ENCODE measurements at places on chromosomes 16 and 17. TPM values are rescaled to one million over a fixed set of nuclear protein-coding genes. Genes with fewer than 3 reads are reported as not detected.

Gene SPATA22
- 0.80 TPM for total RNA-seq

- H3K4me3 ChIP-seq, result no peak overlapping the region
- H3K36me3 ChIP-seq, result peaks cover 71% of the 10 kb centered on the region
- peaks cover 36% of the 10 kb centered on the region for H3K4me1 ChIP-seq
- H3K27ac ChIP-seq, result peak overlapping the region; percentile 71
- no peaks in the 10 kb centered on the region for H3K27me3 ChIP-seq
These were observed 4.8 kb upstream of the ADAT1 start for GRCh38 chr16:75627851-75628250.

Gene CD300LB
- 0.36 TPM for total RNA-seq

Gene TM4SF5
- total RNA-seq, result not detected

Gene IRX3
- not detected for total RNA-seq

GRCh38 chr17:9403257-9403656, 172.4 kb downstream of the STX8 start:
- H3K4me3 ChIP-seq, result no peak overlapping the region
- no peaks in the 10 kb centered on the region for H3K4me1 ChIP-seq
- no peak overlapping the region for H3K27ac ChIP-seq

DNA sequence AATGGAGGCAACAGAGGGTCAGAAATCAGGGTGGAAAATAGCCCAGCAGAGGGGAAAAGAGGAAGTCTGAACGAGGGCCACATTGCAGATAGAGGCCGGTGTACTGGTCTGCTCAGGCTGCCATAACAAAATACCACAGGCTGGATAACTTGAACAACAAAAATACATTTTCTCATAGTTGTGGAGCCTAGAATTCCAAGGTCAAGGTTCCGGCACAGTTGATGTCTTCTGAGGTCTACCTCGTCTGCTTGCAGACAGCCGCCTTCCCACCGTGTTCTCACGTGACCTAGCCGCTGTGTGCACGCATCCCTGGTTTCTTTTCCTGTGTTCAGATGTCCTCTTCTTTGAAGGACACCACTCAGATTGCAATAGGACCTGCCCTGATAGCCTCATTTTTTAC, 249.4 kb downstream of the WWOX start:
- DNase-seq, result no peak
- no peak overlapping the region for H3K4me3 ChIP-seq
- H3K27me3 ChIP-seq, result no peaks in the 10 kb centered on the region
- no peaks in the 10 kb centered on the region for H3K36me3 ChIP-seq
- H3K27ac ChIP-seq, result no peak overlapping the region
- no peaks in the 10 kb centered on the region for H3K4me1 ChIP-seq

DNA sequence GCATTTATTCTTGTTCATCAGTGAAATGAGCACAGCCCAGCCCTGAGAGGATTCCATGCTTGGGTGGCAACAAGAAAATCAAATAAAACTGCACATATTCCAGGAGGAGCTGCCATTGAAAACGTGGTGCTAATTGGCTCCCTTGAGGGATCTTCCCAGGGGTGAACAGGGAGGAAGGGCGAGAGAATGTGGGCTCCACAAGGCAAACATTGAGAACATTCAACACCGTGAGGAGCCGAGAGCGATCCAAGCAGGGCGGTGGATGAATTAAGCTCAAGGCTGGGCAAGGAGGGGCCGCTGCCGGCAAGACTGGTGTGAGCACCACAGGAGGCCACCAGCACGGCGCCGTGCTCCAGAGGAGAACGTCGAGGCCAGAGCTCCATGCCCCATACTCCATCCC, 166.9 kb downstream of the C16orf95 start:
- H3K27me3 ChIP-seq, result no peaks in the 10 kb centered on the region
- no peak overlapping the region for H3K27ac ChIP-seq

Gene NLGN2
- total RNA-seq, result 8.4 TPM

- H3K4me1 ChIP-seq, result peaks cover 8% of the 10 kb centered on the region
- H3K27ac ChIP-seq, result no peak overlapping the region
- H3K27me3 ChIP-seq, result no peaks in the 10 kb centered on the region
- no peaks in the 10 kb centered on the region for H3K36me3 ChIP-seq
- no peak overlapping the region for H3K4me3 ChIP-seq
- DNase-seq, result no peak
These were observed 47.2 kb downstream of the HOXB1 start for GRCh38 chr17:48483471-48484131.

- no peak overlapping the region for H3K27ac ChIP-seq
- H3K36me3 ChIP-seq, result no peaks in the 10 kb centered on the region
- H3K4me3 ChIP-seq, result peak overlapping the region; percentile 62
- peaks cover 38% of the 10 kb centered on the region for H3K4me1 ChIP-seq
- DNase-seq, result no peak
These were observed 972 bp upstream of the ADCY9 start for GRCh38 chr16:4117250-4117578.

DNA sequence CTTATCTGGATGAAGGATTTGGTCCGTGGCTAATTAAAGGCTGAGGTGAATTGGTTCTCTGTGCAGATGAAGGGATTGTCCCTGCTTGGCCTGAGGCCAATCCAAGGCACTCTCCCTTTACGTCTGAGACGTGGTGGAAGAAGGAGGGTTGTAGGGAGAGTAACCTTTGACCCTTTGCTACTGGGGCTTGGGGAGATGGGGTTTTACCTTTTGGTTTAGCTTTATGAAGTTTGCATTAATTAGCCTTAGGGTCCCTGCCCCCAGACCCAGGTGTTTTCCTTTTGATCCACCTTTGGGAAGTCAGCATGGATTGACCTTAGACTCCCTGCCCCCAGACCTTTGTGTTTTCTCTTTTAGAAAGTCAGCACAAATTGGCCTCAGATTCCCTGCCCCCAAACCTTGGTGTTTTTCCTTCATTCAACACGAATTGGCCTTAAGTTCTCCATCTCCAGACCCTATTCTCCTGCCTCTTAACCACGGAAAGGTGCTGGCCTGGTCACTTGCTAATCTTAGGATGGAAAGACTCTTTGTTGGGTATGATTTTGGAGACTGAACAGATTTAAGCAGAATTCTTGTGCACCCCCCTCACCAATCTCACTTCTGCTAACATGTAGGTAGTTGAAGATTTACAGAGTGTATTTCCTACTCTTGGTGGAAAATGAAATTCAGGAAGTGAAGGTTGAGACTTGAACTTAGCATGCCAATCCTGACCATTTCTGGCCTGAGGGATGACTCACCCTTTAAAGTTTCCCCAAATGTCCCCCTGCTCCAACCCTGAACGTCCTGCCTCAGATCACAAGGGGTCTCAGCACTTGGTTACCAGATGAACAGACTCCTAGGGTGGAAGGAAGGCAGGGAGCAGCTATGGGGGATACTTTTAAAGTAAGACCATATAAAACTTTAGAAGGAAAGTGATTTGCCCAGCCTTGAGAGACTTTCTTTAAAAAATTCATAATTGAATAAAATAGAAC, 23.1 kb upstream of the MMD start:
- no peaks in the 10 kb centered on the region for H3K4me1 ChIP-seq
- no peak for DNase-seq
- H3K36me3 ChIP-seq, result no peaks in the 10 kb centered on the region
- H3K27ac ChIP-seq, result no peak overlapping the region
- no peaks in the 10 kb centered on the region for H3K27me3 ChIP-seq
- H3K4me3 ChIP-seq, result no peak overlapping the region

Gene TNP2
- total RNA-seq, result not detected

- peaks cover 7% of the 10 kb centered on the region for H3K36me3 ChIP-seq
- no peaks in the 10 kb centered on the region for H3K27me3 ChIP-seq
- H3K27ac ChIP-seq, result peak within 1 kb of the TSS; percentile 86
- H3K4me1 ChIP-seq, result peaks cover 45% of the 10 kb centered on the region
These were observed at the start of gene CTCF for GRCh38 chr16:67562526-67562917. Gene CTCF, plus strand, starts transcription at chr16:67562526. Its CDS starts 48,307 bp downstream, at chr16:67610833.

GRCh38 chr16:48137822-48138221, 18.0 kb downstream of the ABCC12 start:
- H3K27me3 ChIP-seq, result no peaks in the 10 kb centered on the region
- H3K36me3 ChIP-seq, result no peaks in the 10 kb centered on the region
- H3K4me3 ChIP-seq, result no peak overlapping the region
- no peak for DNase-seq
- H3K4me1 ChIP-seq, result no peaks in the 10 kb centered on the region
- H3K27ac ChIP-seq, result no peak overlapping the region

DNA sequence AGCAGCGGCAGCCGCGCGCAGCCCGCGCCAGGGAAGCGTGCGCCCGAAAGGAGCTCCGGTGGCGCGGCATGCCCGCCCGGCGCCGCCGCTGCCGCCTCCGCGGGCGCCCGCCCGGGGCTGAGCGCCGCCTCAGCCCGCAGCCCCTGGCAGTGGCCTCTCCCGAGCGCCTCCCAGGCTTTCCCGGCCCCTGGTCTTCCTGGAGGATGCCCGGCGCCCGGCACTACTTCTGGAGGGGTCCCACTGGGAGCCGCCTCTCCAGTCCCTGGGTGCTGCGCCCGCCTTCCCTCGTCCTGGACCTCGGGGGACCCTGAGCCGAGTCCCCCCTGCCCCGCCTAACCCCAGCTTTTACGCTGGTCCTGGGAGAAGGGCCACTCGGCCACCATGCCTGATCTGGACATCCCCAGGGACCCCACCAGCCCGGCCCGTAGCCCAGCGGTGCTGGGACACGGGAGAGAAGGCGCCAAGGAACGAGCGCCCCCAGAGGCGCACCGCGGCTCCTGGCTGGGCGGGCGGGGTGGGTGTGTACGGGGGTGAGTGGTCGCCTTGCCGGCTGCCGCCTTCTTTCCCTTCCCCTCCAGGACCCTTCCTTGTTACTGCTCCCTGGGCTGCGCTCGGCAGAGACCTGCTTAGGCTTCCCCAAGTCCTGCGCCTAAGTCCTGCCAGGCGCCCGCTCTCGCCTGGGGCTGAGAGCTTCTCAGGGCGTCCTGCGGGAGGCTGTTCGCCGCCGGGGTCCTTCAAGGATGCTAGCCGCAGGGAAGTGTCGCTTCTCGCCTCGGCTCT, 704 bp downstream of the ASIC2 start:
- H3K36me3 ChIP-seq, result no peaks in the 10 kb centered on the region
- H3K4me1 ChIP-seq, result peaks cover 5% of the 10 kb centered on the region
- H3K27ac ChIP-seq, result no peak overlapping the region
- H3K4me3 ChIP-seq, result no peak overlapping the region
- no peak for DNase-seq

Gene HOXB1
- not detected for total RNA-seq

- peaks cover 33% of the 10 kb centered on the region for H3K36me3 ChIP-seq
- H3K27ac ChIP-seq, result no peak overlapping the region
- no peak for DNase-seq
- peaks cover 23% of the 10 kb centered on the region for H3K4me1 ChIP-seq
- no peaks in the 10 kb centered on the region for H3K27me3 ChIP-seq
- no peak overlapping the region for H3K4me3 ChIP-seq
These were observed 14.7 kb downstream of the TMEM11 start for GRCh38 chr17:21199311-21199710.

Gene MYH8
- total RNA-seq, result not detected

Gene SKAP1
- 92.0 TPM for total RNA-seq

Gene OR1A1
- not detected for total RNA-seq

DNA sequence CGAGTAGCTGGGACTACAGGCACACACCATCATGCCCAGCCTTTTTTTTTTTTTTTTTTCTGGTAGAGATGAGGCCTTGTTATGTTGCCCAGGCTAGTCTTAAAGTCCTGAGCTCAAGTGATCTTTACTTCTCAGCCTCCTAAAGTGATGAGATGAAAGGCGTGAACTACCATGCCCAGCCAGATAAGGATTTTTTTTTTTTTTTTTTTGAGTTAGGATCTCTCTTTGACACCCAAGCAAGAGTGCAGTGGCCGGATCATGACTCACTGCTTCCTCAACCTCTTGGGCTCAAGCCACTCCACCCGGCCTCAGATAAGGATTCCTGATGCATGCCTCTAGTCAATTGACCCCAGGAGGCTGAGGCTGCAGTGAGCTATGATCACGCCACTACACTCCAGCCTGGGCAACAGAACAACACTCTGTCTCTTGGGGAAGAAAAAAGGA, 11.2 kb upstream of the PLEKHG4 start:
- DNase-seq, result no peak
- no peak overlapping the region for H3K4me3 ChIP-seq
- H3K4me1 ChIP-seq, result no peaks in the 10 kb centered on the region
- H3K36me3 ChIP-seq, result no peaks in the 10 kb centered on the region
- no peaks in the 10 kb centered on the region for H3K27me3 ChIP-seq

DNA sequence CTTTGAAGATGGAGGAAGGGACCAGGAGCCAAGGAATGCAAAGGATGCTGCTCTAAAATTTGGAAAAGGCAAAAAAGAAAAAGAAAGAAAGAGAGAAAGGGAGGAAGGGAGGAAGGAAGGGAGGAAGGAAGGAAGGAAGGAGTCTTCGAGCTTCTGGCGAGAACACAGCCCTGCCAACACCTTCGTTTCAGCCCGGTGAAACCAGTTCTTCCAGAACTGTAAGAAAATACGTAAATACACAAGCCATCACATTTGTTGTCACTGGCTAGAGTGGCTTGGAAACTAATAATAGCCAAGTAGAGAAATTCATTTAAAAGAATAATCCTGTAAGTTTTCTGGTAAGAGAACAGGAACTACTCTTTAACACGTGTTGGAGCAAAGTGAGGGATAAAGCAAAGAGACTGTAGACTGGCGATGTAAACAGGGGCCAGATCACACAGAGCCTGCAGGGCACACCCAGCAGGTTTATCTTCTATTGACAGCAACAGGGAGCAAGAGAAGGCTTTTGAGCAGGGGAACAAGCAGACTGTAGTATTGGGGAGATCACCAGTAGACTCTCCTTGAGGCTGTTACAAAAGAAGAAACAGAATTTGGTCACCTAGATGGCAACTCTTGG, 188.7 kb upstream of the MPHOSPH6 start:
- H3K4me1 ChIP-seq, result no peaks in the 10 kb centered on the region
- H3K27ac ChIP-seq, result no peak overlapping the region
- no peaks in the 10 kb centered on the region for H3K36me3 ChIP-seq

GRCh38 chr16:51762081-51762996, 611.3 kb upstream of the SALL1 start:
- H3K4me3 ChIP-seq, result no peak overlapping the region
- no peak overlapping the region for H3K27ac ChIP-seq
- no peaks in the 10 kb centered on the region for H3K27me3 ChIP-seq
- no peaks in the 10 kb centered on the region for H3K36me3 ChIP-seq
